ENCODE measurements at places on chromosomes 6 and 20. TPM values are rescaled to one million over a fixed set of nuclear protein-coding genes. Genes with fewer than 3 reads are reported as not detected.

GRCh38 chr6:106849676-106850332 is 124.7 kb downstream of the CD24 start:
- no peak for DNase-seq

DNA sequence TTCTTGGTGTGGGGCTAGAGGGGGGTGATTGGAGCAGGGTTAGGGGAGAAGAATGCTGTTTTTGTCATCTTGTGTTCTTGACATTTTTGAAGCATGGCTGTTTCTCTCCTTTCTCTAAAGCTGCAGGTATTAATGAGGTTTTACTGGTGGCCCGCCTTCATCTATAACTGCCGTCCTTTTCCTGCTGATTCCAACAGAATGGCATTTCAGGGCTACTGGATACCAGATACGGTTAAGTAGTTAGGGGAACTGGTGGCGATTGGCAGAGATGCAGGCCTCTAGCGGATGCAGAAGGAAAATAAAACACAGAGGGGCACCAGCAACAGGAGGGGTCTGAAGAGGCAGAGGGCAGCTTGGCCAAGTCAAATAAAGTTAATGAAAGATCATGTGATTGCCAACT is 89.7 kb upstream of the EEF1E1 start:
- no peak for DNase-seq

Gene TUBB2B
- total RNA-seq, result 144 TPM

Gene SMPDL3A
- 7.3 TPM for total RNA-seq

Gene CLDN20
- not detected for total RNA-seq

Gene HLA-DOA
- total RNA-seq, result 0.48 TPM
